ENCODE measurements at places on chromosomes 5 and 9.

DNA sequence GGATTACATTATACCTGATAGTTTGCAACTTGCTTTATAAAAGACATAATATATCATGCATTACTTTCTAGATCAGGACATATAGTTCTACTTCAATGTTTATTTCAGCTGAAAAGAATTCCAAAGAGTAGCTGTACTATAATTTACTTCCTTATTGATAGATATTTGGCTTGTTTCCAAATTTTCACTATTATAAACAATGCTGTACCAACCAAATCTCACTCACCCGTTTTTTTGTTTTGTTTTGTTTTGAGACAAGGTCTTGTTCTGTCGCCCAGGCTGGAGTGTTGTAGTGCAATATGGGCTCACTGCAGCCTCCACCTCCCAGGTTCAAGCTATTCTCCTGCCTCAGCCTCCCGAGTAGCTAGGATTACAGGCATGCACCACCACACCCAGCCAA, 132.7 kb downstream of the GNAQ start:
- DNase-seq, result no peak

GRCh38 chr9:88024896-88025295, 50.6 kb upstream of the CDK20 start:
- no peak for DNase-seq

- DNase-seq, result no peak
These were observed 95.9 kb upstream of the SPRY4 start for GRCh38 chr5:142420561-142421227.

DNA sequence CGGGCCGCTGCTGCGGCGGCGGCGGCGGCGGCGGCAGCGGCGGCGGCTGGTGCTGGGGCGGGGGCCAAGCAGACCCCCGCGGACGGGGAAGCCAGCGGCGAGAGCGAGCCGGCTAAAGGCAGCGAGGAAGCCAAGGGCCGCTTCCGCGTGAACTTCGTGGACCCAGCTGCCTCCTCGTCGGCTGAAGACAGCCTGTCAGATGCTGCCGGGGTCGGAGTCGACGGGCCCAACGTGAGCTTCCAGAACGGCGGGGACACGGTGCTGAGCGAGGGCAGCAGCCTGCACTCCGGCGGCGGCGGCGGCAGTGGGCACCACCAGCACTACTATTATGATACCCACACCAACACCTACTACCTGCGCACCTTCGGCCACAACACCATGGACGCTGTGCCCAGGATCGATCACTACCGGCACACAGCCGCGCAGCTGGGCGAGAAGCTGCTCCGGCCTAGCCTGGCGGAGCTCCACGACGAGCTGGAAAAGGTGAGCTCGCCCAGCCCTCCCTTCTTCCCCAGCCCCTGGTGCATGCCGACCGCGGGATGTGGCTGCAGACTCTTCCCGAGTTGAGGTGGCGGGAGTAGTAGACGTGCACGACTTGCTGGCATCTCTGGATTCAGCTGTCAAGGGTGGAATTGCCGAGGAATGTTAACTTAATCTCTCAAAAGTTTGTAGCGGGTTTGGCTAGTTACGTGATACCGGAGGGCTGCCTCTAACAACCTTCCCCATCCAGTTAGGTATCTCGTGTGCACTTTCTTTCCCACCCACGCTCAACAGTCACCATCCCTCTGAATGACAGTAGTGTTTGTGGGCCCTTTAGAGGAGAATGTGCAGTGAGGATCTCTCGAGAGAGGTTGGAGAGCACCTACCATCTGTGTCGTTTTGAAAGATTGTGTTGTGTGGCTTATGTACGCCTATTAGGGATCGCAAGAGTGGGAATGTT, 932 bp downstream of the SLC12A2 start:
- peak; percentile 12 for DNase-seq

DNA sequence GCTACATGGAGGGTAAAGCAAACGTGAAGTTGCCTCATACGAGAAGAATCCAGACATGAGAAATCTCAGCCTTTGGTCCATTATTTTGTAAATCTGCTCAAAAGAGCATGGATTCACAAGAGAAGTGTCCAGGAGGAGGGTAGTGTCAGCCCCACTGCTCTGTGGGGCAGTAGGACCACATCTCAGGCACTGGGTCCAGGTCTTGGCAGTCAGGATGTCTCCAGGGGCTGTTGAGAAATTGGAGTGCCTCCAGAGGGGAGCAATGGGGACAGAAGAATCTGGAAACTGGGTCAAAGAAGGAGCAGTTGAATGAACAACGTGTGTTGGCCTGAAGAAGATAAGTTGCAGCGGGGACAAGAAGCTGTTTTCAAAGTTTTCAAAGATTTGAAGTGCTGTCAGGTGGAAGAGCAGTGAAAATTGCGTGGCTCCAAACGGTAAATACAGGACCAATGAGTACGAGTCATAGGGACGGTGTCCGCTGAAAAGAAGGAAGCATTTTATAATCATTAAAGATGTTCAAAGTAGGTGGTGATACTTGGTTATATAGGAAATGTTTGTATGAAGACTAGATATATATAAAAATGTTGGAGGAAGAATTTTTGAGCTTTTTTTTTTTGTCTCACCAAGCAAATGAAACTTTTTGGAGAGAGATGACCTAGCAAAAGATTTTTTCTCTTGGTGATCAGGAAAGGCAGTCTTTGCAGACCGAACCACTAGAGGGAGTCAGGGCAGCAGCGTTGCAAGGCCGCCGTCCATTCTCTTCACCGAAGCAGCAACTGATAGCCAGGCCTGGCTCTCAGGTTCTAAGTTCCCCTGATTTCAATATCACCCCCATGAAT, 57.1 kb upstream of the ZBED3 start:
- peak; percentile 31 for DNase-seq

DNA sequence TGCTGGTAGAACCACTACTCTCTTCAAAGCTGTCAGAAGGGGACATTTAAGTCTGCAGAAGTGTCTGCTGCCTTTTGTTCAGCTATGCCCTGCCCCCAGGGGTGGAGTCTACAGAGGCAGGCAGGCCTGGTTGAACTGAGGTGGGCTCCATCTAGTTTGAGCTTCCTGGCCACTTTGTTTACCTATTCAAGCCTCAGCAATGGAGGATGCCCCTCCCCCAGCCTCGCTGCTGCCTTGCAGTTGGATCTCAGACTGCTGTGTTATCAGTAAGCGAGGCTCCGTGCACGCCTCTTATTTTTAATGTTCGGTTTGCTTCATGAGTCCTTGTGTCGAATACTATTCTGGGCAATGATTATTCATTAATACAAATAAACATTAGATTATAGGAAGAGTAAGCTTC, 3.1 kb upstream of the SLC27A6 start:
- no peak for DNase-seq

DNA sequence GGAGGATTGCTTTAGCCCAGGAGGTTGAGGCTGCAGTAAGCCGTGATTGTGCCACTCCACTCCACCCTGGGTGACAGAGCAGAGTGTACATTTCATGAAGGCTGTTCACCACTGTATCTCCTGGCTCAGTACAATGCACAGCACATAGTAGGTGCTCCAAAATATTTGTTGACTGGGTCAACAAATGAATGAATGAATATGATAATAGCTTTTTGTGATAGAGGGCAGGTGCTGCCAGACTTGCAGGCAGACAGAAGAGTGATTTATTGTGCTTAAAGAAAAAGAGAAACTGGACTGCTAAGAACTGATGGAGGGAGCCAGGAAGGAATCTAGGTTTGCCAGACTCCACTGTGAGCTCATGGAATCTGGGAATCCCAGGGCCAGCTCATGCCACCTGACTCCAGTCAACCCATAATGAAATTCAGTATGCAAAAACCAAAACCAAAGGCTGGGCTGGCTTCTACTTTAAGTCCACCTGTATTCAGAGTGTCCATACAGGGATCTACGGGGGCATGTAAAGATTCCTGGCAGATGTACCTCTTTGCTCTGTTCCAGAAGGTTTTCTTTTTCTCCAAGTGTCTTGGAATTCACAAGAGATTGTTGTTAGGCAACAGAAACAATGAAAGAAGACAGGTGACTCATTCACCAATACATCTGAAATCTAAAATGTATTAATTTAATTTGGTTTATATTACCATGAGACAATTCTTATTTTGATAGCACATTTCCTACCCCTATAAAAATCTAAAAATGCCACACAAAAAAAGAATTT, 15.5 kb upstream of the CTNNA1 start:
- DNase-seq, result no peak

DNA sequence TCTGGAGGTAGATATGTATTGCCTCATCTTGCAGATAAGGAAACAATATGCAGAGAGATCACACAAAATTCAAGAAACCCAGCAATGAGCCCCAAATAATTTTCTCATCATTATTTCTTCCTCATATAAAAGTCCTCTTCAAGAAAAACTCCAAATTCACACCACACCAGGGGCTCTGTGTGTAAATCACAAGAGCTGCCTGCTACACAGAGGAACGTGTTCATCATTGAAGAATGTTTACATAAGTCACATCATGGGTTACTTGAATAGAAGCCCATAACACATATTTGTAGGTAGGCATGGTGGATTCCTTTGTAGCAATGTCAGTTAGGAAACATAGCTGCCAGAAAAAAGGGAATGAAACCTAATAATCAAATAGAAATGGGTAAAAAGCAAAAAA, 308.1 kb upstream of the TLE4 start:
- DNase-seq, result no peak

DNA sequence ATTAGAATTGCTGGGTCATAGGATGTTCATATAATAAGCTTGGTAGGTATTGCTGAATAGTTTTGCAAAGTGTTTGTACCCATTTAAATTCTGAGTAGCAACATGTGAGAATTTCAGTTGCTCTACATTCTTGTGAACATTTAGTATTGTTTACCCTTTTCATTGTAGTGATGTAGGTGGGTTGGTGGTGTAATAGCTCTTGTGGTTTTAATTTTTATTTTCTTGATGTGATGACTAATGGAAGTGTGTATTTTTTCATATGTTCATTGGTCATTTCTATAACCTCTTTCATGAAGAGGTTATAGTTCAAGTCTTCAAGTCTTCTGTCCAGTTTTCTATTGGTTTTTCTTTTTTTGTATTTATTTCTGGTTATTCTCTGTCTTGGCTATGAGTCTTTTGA, 34.4 kb downstream of the RASA1 start:
- DNase-seq, result no peak

- DNase-seq, result no peak
These were observed 24.3 kb downstream of the CD14 start for GRCh38 chr5:140608722-140609121.

DNA sequence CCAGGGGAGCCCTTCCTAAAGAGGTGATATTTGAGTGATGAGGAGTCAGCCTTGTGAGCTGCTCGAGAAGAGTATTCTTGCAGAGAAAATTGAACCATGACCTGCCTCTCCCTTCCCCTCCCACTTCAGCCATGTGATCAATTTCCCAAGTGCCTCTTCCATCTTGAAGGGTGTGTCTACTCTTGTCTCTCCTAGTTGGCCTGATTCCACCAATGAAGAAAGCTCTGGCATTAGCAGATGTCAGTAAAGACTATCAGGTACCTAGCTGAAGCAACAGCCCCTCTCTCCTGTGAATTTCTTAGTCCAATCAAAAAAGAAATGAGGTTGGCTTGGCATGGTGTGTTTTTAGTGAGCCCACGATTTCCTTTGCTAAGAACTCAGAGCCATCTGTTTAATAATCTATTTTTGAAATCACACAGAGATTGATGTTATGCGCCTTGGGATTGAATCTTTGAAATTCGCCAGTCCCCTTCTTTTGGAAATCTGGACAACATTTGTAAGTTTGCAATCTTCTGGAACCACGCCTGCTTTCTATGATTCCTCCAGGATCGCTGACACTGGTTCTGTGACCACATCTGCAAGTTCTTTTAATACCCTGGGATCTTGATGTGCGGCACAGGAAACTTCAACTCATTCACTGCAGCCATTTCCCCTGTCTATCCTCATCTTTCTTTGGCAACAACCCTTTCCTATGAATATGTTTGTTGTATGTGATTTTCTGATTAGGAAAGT, 404.6 kb downstream of the DMRT2 start:
- no peak for DNase-seq

DNA sequence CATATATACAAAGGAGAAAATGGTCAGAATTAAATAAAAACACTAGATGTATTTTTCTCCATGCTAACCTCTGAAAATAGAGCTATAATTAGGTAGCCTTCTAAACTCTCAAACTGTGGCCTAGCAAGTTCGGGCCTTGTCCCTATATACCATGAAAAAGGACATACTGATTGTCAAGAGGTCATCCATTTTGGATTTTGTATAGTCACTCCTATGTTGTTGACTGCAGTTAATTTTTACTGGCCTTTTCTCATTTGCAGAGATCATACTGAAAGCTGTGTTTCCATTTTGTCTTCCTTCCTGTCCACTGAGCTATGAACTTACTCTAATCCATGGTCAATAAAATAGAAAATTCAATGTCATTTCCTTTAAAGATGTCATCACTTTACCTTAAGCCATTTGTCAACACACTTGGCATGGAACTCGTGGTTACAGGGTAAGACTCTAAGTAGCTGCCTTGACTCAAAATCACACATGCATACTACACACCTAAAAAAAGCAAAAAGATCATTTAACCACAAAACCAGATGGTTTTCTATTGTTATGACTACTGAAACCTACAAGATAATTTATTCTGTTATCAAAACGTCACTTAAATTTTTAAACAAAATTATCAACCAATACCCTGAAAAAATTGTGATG, 58.0 kb downstream of the RNF38 start:
- peak; percentile 25 for DNase-seq

GRCh38 chr9:123562844-123563346, 206.9 kb downstream of the CRB2 start:
- DNase-seq, result peak; percentile 23

DNA sequence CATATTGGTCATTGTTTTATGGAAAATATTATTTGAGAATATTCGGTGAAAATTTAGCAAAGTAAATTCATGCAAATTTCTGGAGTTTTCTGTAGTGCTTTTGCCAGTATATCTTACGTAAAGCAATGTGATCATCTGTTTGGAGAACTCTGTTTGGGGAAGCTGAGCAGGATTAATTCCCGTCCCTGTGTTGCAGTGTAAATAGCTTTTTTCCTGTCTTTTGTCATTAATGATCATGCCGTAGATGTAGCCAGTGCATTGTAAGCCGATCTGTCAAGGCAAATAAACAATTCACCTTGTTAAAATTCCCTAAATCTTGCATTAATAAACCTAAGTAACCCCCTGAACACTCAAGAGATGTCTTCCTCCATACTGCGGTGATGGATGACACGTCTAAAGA, 39.2 kb downstream of the PPIC start:
- DNase-seq, result no peak

Measured in GM12891 (cell line).